Activated T-cell treated with anti-CD3 and anti-CD28 coated beads for 24 hours (primary cell): ENCODE measurements at places on chromosomes 7 and 10.

DNA sequence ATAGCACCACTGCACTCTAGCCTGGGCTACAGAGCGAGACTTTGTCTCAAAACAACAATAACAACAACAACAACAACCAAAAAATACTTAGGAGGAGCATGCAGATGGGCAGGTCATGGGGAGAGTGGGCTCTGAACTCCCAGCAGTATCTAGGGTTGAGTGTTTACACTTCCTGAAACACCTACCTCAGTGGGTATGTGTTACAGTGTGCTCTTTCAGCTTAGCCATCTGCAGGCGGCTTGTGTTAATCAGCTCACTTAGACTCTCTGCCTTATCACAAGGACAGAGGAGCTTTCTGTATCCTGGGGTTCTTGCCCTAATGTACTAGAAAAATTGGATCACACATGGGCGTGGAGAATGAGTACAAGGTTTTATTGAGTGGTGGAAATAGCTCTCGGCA lies 340.2 kb downstream of the KIF20B start:
- no peak for DNase-seq

DNA sequence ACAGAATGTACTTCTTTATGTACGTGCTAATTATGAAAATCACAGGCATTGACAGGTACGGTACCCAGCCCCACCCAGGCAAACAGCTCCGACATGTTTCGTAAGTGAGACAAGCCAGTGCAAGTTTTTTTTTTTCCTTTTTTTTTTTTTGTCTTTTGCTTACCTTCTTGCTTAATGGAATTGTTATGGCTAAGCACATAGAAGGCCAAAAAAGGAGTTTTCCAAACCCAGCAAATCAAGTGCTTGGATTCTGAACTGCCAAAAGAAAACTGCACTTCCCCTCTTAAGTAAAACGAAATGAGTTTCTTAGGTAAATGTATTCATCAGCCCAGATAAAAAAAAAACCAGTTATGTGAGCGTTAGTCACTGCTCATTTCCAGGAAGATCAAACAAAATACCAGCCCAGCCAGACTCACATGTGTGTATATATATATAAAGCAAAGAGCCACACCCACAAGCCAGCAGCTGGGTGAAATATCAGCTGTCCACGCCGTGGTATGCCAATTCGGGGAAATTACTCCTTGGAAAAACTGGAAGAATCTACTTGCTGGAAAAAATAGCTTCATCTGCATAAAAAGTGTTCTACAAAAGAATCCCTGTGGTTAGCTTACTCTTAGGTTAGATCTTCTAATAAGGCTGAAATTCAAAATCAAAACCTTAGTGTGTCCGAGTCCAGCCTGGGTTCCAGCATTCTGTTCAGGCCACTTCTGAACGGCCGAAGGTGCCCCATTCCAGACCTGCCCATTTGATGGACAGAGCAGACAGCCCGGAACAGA lies 8.0 kb downstream of the KLF6 start:
- DNase-seq = peak; percentile 48

DNA sequence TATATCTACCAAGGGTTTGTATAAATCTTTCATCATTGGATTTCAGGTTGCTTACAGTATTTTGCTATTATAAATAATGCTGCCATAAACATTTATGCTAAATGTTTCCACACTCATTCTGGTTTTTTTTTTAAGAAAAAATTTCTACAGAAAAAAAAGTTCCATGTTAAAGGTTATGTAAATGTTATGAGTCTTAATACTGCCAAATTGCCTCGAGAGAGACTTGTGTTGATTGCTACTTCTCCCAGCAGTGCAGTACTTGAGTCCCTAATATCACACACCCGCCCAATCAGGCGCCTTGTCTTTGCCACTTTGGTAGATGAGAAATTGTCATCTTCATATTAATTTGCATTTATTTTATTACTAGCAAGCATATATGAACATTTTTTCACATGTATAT lies 96.7 kb upstream of the TMEM26 start:
- DNase-seq = no peak

GRCh38 chr7:150631084-150631826 lies 930 bp downstream of the GIMAP6 start:
- peak; percentile 44 for DNase-seq

DNA sequence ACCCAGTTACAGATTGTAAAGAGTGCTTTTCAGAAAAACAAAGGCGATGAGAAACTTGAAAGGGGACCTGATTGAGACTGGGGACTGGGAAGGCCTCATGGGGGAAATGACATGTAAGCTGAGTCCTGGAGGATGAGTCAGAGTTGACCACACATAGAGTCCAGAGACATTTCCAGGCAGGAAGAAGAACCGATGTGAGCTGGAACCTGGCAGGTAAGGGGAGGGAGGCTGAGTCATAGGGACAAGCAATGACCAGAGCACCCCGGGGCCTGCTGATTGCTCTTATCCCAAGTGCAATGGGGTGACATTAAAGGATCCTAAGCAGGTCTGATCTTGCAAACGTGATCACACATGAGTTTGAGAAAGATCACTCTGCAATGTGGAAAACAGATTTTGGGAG lies 11.7 kb downstream of the TLL2 start:
- DNase-seq = no peak
